ENCODE measurements at places on chromosomes 3 and 15.

DNA sequence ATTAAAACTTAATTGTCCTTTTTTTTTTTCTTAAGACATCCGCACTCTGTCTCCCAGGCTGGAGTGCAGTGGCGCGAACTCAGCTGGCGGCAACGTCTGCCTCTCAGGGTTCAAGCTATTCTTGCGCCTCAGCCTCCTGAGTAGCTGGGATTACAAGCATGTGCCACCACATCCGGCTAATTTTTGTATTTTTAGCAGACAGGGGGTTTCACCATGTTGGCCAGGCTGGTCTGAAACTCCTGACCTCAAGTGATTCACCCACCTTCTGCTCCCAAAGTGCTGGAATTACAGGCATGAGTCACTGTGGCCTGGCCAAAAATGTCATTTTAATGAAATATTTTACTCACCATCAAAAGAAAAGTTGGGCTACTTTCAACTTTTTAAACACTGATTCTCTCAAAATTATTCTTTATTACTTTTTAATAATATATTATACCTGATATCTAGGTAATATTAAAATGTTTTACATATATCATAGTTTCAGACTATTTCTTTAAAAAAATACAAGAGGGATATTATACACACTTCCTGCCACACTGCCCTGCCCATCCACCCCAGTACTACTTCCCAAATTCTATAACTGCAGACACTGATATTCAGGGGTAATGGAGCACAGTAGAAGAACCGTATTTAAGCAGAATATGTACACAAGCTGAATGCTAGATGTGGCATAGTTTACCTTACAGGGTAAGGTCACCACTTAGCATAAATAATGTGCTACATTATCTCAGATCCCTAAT lies 723.9 kb upstream of the ZNF385D start:
- DNase-seq, result peak; percentile 81

GRCh38 chr3:82791241-82791640 lies 1029.8 kb upstream of the GBE1 start:
- no peak for DNase-seq

GRCh38 chr3:149339931-149340309 lies 6.5 kb upstream of the TM4SF18 start:
- DNase-seq, result peak; percentile 100

DNA sequence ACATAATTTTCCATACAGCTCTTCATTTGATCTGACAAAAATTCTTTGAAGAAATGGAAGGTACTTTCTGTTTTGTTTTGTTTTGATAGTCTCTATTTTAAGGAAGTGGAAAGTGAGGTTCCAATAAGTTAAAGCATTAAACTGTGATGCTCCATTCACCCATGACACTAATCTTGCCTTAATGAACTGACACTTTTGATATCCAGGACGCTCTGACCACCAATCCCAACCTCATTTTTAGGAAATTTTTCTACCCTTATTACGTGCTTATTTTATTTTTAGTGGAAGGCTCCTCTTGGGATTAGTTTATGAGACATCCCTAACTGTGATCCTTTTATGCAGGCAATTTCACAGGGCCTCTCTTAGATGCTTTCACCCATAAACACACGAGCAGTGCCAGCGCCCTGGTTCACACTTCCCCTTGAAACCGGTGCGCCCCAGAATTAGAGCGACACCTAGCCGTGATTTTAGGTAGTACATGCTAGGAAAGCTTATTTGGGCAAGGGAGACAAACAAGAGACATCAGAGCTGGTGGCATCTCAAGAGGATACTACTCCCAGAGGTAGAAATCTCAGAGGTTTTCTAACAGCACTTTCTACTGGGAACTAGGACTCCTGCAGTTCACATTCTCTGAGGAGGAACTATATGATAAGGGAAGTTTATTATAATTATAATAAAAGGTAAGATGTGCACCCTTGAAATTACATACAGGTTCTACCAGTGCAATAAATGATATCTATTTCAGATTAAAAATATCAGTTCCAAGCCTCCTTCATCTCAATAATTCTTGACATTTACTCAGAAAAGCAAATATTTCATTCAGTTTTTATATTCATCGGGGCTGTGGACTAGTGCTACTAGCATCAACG lies 173.9 kb downstream of the SLC9A9 start:
- DNase-seq, result peak; percentile 76

DNA sequence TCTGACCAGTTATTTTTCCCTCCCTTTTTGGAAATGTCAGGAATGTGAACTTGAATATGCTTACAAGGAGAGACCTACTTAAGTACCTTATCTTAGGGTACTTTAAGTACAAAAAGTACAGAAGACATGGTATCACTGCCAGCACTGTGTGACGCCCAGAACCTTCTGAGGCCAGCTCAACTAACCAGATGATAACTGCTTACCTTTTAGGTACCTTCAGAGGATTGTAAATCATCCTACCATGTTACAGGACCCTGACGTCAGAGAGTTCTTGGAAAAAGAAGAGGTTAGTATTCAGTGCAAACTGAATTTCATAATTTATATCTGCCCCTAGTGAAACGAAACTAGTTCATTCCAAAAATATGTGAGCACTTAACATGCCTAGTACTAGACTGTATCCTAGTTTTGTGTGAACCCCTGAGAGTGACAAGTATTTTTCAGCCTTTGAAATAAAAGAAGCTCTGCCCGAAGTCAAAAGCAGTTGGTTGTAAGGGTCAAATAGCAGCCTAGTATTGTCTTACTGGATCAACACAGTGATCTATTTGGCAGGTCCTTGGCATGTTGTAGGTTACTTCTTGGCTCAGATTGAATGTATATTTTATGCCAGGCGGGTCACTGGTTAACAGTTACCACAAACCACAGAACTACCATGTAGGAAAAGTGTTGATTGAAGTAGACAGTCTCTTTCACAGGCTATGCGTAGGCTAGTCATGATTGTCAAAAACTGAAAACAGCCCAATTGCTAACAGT lies 23.8 kb upstream of the SNX22 start:
- no peak for DNase-seq

- DNase-seq, result no peak
These were observed 1.9 kb upstream of the MYZAP start for GRCh38 chr15:57589754-57590153.

- DNase-seq, result peak; percentile 99
These were observed at the start of gene TM4SF1 for GRCh38 chr3:149377408-149378364. TSS of gene TM4SF1 (minus strand) at chr3:149377649. CDS start at chr3:149377547, 102 bp downstream.

- DNase-seq, result no peak
These were observed 480.5 kb downstream of the CNTN4 start for GRCh38 chr3:2579206-2579605.

- DNase-seq, result no peak
These were observed 97.8 kb upstream of the SELENOK start for GRCh38 chr3:53989451-53989850.

GRCh38 chr3:79872483-79872882 lies 104.7 kb upstream of the ROBO1 start:
- no peak for DNase-seq

GRCh38 chr15:72858205-72858604 lies 74.6 kb upstream of the ADPGK start:
- no peak for DNase-seq

DNA sequence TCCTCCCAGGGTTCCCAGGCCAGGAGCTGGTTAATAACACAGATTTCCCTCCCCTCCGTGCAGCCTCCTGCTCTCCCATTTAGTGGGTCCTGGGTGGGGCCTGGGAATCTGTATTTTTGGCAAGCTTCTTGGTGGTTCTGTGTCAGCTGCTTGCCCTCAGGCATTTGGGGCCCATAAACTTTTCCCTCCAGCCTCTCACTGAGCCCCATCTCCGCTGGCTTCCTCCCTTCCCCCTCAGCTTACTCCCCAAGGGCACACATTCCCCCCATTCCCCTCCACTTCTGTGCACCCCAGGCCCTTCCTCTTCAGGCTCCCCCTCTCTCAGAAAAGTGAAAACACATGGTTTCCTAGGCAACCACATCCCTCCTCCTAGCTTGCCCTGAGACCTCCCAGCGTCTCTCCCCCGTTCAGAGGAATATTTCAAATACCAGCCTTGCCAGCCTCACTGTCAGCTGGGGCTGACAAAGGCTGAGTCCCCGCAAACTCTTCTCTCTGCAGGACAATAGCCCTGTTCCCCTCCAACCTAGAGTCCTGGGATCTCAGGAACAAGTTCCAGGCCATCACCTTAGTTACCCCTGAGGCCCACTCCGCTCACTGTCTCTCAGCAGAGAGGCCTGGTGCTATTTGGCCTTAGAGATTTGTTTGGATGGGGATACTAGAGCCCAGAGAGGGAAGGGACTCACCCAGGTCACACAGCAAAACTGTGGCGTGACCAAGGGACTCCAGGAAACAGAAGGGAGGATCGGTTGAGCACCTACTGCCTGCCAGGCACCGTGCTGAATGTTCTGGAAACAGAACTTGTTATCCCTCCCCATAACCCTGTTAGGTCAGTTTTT lies 44.6 kb upstream of the SMAD6 start:
- DNase-seq, result no peak

- DNase-seq, result no peak
These were observed 101.3 kb downstream of the DGKG start for GRCh38 chr3:186260726-186261125.

DNA sequence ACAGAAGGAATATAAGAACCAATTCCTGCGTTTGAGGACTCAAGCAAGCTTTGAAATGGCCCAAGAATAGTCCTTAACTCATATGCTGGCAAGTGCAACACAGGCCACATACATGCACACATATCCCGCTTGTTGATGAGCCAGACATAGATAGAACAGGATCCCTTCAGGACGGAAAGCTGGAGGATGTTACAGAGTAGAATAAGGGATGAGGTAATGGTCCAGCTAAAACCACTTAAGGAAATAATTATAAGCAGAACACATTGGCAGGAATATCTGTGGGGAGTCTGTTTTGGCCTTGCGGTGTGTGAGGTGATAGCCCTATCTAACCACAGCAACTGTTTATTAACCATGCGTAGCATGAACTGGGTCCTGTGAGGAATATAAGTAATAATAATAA lies 25.0 kb downstream of the SCG3 start:
- no peak for DNase-seq

GRCh38 chr3:14357463-14357862 lies 44.9 kb upstream of the SLC6A6 start:
- no peak for DNase-seq

- DNase-seq, result no peak
These were observed 27.4 kb downstream of the TMOD3 start for GRCh38 chr15:51856714-51857380.

GRCh38 chr3:140842984-140843649 lies 98.5 kb upstream of the SLC25A36 start:
- peak; percentile 55 for DNase-seq

- DNase-seq, result no peak
These were observed 195.4 kb upstream of the C2CD4B start for GRCh38 chr15:62360332-62361097.

DNA sequence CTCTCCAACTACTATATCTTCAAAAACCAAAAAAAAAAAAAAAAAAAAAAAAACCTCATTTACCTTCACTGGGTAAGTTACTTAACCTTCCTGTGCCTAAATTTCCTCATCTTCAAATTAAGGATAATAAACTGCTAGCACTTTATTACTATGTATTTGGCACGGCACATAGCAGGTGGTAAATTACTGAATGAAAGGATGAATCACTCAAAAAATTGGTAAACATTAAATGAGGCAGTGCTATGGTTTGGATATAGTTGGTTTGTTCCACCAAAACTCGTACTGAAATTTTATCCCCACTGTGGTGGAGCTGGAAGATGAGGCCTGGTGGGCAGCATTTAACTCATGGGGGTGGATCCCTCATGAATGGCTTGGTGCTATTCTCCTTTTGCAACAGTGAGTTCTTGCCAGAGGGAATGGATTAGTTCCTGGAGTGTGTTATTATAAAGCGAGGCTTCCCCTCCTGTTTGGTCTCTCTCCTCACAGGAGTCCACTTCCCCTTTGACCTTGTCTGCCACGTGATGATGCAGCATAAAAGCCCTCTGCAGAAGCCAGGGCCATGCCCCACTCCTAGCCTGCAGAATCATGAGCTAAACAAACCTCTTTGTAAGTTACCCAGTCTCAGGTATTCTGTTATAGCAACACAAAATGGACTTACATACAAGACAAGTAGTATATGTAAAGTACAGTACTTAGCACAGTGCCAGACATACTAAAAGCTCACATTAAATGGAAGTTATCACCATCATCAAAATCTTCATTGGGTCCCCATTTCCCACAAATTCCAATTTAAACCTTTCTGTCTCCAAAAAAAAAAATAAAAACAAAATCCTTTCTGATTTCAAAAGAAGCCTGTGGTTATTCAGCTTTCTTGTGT lies 20.6 kb downstream of the DCUN1D1 start:
- no peak for DNase-seq

GRCh38 chr3:73540969-73541740 lies 83.6 kb downstream of the PDZRN3 start:
- peak; percentile 5 for DNase-seq

GRCh38 chr3:45933591-45933990 lies 9.7 kb upstream of the CXCR6 start:
- DNase-seq, result no peak

- DNase-seq, result no peak
These were observed 61.7 kb upstream of the KCNMB2 start for GRCh38 chr3:178474526-178474925.
